HL-60 (cell line): ENCODE measurements at places on chromosomes 13 and 19.

- no peak for DNase-seq
These were observed 161.1 kb downstream of the SLC7A1 start for GRCh38 chr13:29434217-29434945.

DNA sequence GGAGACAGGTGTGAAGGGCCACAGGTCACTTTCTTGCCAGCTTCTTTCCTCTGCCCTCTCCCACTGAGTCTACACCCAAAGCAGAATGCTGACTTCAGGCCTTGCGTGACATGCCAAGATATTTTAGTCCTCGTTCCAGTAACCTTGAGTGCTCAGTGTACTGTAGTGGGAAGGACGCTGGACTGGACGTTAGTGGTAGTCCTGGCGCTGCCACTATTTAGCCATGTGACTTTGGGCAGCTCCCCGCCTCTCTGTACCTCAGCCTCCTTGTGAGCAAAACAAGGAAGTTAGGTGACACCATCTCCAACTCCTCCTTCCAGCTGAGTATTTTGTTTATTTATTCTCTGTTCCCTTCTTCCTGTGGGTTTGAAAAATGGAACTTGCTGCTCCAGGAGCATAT is 86.1 kb downstream of the FRY start:
- DNase-seq = peak; percentile 95

GRCh38 chr13:110882972-110883371 is 31.9 kb downstream of the ANKRD10 start:
- DNase-seq = no peak

- no peak for DNase-seq
These were observed 2.1 kb downstream of the RASA3 start for GRCh38 chr13:114130131-114130836.

- peak; percentile 55 for DNase-seq
These were observed 3.5 kb downstream of the YJEFN3 start for GRCh38 chr19:19531951-19532805.

GRCh38 chr13:42549552-42549936 is 24.4 kb upstream of the TNFSF11 start:
- DNase-seq = no peak

GRCh38 chr13:66864627-66865026 is 365.5 kb downstream of the PCDH9 start:
- DNase-seq = no peak

DNA sequence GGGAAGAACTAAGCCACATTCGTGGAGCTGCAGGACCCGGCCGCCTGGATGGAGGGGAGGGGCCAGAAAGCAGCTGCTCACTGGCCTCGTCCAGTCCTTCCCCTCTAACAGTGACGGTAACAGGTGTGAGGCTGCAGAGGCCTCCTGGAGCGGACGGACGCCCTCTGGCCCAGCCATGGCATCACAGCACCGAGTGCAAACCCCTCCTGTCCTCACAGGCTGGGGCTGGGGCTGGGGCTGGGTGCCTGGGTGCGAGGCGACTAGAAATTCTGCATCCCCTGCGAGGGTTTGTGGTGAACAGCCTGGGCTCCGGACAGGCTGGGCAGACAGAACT is 3.6 kb downstream of the MICOS13 start:
- DNase-seq = no peak

- DNase-seq = no peak
These were observed 4.9 kb upstream of the TIMM50 start for GRCh38 chr19:39475748-39476147.

- no peak for DNase-seq
These were observed 5.8 kb downstream of the ARHGAP35 start for GRCh38 chr19:46866407-46867136.

GRCh38 chr19:9139609-9140158 is 513 bp upstream of the ZNF317 start:
- no peak for DNase-seq

DNA sequence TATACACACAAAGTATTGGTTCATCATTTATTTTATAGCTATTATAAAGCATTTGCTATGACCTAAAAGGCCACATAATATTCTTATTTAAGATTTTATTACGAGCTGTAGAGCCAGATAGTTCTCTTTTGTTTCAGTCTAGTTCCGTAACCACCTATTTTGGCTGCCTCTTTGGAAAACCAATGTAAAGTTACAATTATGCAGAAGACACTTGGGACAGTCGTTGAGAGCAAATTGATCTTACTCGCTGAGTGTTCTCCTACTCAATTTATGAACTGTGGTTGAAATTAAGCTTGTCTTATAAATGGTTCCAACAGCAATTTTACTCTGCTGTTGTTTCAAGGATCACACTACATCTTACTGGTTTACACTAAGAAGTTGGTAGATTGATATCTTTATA is 122.3 kb downstream of the SLC7A1 start:
- no peak for DNase-seq

DNA sequence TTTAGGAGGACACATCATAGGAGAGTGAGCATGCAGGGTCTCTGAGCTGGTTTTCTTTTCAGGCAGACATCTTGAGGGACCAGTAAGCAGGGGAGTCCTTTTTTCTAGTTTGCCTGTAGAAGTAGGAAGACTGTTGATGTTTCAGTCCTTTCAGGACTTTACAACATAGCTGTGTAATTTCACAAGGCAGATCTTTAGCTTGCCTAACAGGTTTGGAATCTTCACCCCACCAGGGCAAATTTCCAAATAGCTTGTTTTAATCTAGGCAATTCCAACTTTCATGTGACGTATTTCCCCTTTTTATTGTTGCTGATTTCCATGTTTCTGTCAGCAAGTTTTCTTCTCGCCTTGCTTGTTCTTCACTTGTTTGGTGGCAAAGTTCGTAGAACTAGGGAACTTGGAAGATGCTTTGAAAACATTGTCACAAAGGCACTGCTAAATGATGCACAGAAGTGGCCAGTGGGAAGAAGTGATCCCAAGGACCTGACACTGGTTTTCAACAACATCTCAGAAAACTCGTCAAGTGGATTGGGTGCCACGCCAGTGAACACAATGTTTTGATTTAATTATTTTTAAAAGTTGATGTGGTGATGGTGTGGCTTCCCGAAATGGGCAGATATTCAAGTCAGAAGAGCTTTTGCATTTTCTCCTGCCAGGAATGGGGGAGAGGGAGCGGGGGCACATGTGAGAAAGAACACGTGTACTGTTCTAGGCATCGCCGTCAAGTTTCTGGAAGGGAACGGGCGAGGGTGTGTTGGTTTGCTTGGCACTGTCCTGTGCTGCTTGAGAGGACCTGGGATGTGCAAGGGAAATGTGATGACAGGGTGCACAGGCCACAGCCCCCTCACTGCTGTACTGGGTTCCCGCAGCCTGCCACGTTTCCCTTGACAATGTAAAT is 418.6 kb downstream of the OXGR1 start:
- no peak for DNase-seq

DNA sequence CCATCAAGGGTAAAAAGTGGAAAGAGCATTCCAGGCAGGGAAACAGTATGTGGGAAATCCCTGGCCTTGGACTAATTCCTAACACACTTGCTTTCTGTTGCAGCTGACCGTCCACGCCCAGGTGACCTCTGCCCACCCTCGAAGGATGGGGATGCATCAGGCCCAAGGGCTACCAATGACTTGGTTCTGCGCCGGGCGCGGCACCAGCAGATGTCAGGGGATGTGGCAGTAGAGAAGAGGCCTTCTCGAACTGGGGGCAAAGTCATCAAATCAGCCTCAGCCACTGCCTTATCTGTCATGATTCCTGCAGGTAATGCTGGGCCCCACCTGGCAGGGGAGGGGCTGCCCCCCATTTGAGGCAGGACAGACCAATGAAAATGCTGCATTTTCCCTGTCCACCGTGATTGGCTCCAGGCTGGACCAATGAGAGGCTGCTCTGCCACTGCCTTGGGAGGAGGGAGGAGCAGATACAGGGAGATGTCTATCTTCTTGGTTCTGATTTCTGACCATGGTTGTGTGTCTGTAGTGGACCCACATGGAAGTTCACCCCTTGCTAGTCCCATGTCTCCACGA is 12.6 kb downstream of the DNASE2 start:
- no peak for DNase-seq

DNA sequence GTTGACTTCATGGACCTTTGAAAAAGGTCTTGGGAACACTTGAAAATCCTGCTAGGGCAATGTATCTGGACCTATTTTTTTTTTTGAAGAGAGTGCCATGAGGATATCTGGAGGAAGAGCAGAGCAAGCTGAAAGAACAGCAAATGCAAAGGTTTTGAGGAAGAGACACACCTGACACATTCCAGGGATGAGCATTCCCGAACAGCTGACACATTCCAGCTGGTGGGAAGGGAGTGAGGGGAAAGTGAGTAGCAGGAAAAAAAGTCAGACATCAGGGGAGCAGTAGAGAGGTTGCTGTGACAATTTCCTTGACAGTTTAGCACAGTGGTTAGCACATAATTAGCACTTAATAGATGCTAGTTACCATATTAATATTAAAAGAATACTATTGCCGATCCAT is 14.7 kb downstream of the DGKH start:
- DNase-seq = no peak

DNA sequence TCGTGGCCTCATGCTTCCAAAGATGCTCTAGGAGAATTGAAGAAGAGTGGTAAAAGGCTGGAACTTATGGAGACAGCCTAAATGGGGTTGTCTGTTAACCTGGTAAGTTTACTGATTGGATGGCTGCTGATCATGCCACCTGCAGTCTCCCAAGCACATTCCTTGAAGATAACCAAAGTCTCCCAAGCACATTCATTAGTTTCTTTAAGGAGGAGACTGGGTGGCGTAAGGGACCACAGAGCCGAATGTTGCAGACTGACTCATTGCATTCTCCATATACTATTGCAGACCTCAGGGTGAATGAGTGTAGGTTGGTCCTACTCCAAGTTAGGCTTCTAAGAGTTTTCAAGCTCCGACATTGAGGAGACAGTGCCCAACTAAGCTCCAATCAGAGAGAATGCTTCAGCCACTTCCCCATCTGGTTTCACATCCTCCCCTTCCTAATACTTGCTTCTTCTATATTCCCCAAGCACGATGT is at the start of gene IGFL3:
TSS of gene IGFL3 (minus strand) at position 51 of the 478 bp plus-strand sequence. CDS start at position 12, 39 bp downstream.
- DNase-seq = no peak

GRCh38 chr19:13881251-13881691 is 4.3 kb downstream of the NANOS3 start:
- no peak for DNase-seq

DNA sequence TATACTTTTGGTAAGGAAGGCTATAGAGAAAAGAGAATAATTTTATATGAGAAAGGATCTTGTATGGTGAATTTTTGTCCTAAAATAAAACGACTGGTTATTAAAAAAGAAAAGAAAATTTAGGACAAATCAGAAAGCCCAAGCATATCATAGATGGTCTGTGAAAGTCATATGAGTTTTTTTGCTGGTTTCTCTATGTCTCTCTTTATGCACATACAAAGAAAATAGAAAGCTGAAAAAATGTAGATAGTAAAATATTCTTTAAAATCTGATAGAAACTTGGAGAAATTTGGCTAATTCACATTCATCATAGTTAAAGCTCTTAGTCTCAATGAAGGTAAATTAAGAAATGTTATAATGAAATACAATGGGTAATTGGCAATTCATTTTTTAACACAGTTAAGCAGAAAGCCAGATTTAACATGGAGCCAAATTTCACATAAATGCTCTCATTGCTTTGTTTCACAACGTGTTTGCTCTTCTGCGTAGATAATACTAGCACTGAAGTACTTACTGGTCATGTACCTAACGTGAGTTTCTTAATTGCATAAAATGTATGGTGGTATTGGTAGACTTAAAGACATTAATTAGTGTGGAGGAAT is 621.5 kb upstream of the ATXN8OS start:
- no peak for DNase-seq

- DNase-seq = no peak
These were observed 5.4 kb upstream of the ZSCAN5A start for GRCh38 chr19:56319991-56320390.

DNA sequence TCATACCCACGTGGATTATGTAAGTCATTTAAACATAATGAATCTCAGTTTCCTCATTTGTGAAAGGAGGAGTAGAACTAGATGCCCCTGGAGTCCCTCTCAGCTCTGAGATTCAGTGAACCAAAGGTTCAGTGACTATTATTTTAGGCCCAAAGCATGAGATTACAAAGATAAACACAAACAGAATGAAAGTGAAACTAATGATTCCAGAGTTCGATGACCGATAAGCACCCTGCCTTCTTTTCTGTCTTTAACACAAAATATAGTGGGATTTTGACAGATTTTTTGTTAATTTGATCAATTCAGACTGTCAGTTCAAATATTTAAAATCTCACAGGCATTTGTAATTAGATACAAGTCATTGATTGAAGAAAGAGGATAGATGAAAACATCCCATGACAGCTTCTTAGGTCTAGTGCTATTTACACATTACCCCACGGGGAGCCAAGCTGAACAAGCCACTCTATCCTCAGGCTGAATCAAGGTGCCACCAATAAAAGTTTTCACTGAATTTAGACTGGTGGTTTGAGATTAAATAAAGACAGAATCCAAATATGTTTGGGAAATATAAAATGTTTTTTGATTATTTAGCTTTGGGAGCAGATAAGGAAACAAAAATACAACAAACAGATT is 64.6 kb upstream of the RAP2A start:
- DNase-seq = no peak

- no peak for DNase-seq
These were observed 75.9 kb downstream of the ESD start for GRCh38 chr13:46721054-46721453.

GRCh38 chr13:112464720-112465119 is 88.6 kb downstream of the SPACA7 start:
- no peak for DNase-seq

DNA sequence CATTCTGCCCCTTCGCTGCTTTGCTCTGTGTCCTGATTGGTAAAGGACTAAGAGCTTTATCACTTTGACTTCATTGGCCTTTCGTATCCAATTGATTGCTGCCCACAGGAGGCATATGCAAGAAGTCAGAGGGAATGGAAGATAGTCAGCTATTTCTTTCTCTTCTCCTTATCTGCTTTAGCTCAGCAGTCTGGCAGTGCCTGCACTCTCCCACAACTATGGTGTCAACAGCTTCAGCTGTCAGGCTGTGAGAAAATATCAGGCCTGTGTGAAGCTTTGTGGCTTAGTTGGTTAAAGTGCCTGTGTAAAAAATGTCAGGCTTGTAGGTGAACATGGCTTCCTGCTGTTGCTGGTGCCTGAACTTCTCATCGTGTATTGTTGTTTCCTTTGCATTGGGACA is 243.0 kb downstream of the PCDH17 start:
- no peak for DNase-seq

DNA sequence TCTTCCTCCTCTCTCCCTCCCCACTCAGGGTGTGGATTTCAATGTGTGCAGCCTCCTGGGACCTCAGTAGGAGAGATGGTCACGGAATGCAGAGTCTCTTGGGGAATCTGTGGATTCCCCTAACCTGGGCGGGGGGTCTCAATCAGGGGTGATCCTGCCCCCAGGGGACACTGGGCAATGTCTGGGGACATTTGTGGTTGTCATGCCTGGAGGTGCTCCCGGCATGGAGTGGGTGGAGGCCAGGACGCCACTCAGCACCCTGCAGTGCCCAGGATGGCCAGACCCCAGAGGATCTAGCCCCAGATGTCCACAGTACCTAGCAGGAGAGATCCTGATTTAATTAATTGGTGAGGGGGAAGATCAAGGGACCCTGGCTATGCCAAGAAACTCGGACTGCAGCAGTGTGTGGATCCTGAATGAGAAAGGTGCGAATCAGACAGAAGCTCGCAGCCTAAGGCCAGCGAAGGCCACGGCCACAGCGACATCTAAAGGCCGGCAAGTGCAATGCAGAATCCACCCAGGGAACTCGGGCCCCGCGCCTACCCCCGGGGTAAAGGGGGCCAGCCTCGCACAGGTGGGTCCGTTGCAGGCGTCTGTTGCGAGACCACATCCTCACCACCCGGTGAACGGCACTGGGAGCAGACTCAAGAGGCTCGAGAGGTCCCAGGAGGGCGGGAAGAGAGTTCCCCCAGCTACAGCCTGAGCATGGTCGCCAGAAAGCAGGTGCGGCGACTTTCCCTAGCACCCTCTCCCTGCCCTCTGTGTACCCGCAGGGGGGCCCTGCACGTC is 88.8 kb downstream of the GNG7 start:
- DNase-seq = no peak

- DNase-seq = no peak
These were observed 43.3 kb downstream of the VWA8 start for GRCh38 chr13:41917641-41918040.
